ENCODE measurements at places on chromosomes 12 and 14. TPM values are rescaled to one million over a fixed set of nuclear protein-coding genes. Genes with fewer than 3 reads are reported as not detected.

SLC17A8 gene
- total RNA-seq: under 0.01 TPM

CLEC4D gene
- total RNA-seq: not detected

TAS2R7 gene
- not detected for total RNA-seq

NUP37 gene
- 23.1 TPM for total RNA-seq

KLHL33 gene
- total RNA-seq: 0.08 TPM

MDGA2 gene
- total RNA-seq: 0.62 TPM

C1QL4 gene
- not detected for total RNA-seq

METTL3 gene
- total RNA-seq: 37.7 TPM

PRH2 gene
- not detected for total RNA-seq

RNASE8 gene
- not detected for total RNA-seq

SIX6 gene
- total RNA-seq: not detected

PTPRQ gene
- under 0.01 TPM for total RNA-seq

GTF2H3 gene
- total RNA-seq: 33.1 TPM

KRT71 gene
- total RNA-seq: not detected

RARG gene
- 6.9 TPM for total RNA-seq

HOXC6 gene
- total RNA-seq: 1.8 TPM

VWF gene
- 1.5 TPM for total RNA-seq

PHLDA1 gene
- 111 TPM for total RNA-seq

CCDC92 gene
- total RNA-seq: 43.0 TPM

PTPN6 gene
- total RNA-seq: 31.3 TPM

FOXG1 gene
- not detected for total RNA-seq

TSFM gene
- total RNA-seq: 21.5 TPM

TDRD9 gene
- total RNA-seq: 6.5 TPM

PCNX1 gene
- 30.1 TPM for total RNA-seq

PSMD9 gene
- 132 TPM for total RNA-seq

HOMEZ gene
- 11.9 TPM for total RNA-seq

RFX4 gene
- total RNA-seq: not detected

ZNF10 gene
- total RNA-seq: 3.3 TPM

NRXN3 gene
- 1.6 TPM for total RNA-seq

LRTM2 gene
- not detected for total RNA-seq

FBXW8 gene
- 25.4 TPM for total RNA-seq

PMCH gene
- not detected for total RNA-seq

CHGA gene
- not detected for total RNA-seq

PLXNC1 gene
- total RNA-seq: 0.55 TPM

TMEM229B gene
- 0.21 TPM for total RNA-seq

GPR132 gene
- total RNA-seq: 1.9 TPM
